Stromal cell of bone marrow (primary cell): ENCODE measurements at places on chromosomes 1 and 21.

DNA sequence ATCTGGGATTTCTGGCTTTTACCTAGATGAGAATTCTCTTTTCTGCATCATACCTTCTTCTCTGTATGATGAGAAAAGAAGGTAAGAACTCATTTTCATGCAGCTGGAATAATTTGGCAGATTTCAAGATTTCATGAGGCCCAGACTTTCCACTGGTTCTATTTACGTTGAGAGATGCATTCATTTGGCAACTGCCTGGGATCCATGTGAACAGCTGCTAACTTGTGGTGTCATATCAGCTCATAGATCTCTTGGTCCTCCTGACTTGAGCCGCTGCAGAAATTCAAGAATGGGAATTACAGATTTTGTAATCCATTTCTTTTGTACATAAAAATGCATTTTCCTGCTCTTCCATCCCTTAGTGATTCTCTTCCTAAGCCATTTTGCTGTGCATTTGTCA, 17.1 kb upstream of the C1orf87 start:
- no peak for DNase-seq

DNA sequence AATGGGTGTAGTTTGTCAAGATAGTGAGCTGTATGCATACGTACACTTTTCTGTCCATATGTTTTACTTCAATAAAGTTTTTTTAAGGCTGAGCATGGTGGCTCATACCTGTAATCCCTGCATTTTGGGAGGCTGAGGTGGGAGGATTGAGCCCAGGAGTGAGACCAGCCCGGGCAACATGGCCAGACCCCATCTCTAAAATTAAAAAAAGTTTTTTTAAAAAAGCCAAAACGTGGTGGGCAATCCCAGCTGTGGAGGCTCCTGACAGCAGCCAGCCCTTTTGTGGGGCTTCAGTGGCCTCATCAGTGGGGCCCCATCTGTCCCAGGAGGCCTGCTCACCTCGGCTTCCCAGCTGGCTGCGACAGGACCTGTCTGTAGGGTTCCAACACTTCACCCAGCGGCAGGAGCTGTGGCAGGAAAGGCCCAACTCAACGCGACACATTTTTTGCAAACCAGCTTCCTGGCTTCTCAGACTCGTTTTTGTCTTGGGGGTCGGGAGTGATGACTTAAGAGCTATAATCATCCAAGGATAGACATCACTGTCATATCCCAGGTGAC, 56.9 kb upstream of the LBR start:
- DNase-seq, result no peak

- peak; percentile 89 for DNase-seq
Observed at GRCh38 chr1:107572674-107573211, 392.2 kb downstream of the VAV3 start.

GRCh38 chr1:182803846-182804245, 14.3 kb downstream of the NPL start:
- no peak for DNase-seq
